ENCODE measurements at places on chromosomes 5 and 9. TPM values are rescaled to one million over a fixed set of nuclear protein-coding genes. Genes with fewer than 3 reads are reported as not detected.

The COMMD10 gene
- 26.8 TPM for total RNA-seq

The SHISAL2B gene
- total RNA-seq, result not detected

The HCN1 gene
- total RNA-seq, result not detected

The LHX6 gene
- total RNA-seq, result not detected

The EPB41L4B gene
- total RNA-seq, result under 0.01 TPM

The CDC26 gene
- total RNA-seq, result 24.8 TPM

The CCDC192 gene
- not detected for total RNA-seq

The GNG10 gene
- 72.4 TPM for total RNA-seq

Measured in subcutaneous preadipocyte (primary cell).